ENCODE measurements at places on chromosomes 11 and 22.

DNA sequence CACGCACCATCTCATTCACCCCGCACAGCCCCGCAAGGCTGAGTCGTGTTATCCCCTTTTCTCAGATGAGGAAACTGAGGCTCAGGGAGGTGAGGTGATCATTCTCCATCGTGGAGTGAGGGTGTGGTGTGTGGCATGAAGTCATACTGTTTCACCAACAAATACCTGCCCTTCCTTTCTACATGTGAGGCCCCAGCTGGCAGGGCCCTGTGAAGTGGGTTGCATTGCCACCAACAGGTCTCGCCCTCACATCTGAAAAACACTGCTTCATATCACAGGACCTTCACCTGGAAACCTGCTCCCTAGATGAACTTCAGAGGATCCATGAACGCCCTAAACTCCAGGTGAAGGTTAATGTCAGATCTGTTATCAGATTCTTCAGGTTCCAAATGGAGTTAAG is 4.3 kb downstream of the SSTR3 start:
- no peak for DNase-seq

DNA sequence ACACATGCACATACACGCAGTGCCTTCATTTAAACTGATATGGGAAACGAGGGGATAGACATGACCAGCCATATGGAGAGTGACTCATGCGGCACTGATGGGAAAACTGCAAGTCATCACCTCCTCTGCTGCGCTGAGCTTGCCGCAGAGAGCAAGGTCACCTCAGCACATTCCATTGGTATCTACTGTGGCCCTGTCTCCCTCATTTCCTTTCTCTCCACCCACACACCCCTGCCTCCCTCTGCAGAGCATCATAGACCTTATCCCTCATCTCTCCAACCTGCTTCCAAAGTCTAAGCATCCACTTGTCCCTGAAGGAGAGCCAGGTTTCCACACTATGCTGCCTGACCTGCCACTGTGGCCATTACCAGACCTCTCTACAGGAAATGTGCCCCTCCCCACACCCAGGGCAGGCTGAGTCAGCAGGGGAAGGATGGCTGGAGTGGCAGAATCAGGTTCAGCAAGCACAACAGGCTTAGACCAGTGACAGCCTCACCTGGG is 116.9 kb upstream of the SNX19 start:
- DNase-seq: no peak

DNA sequence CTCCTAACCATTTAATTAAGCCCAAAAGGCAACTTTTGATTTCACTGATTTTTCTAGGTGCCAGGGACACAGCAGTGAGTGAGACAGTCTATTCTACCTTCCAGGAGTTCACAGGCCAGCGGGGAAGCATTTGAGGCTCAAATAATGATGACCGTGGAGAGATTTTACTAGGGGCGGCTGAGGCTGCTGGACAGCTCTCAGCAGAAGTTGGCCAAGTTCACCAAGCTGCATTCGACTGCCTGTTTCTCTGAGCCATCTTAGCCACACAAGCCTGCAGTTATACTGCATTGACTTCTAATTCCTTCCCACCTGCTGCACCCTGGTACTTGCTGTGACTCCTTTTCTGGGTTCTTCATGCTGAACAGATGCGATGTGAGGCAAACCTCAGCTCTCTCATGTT is 168.9 kb upstream of the TBCEL start:
- DNase-seq: no peak

DNA sequence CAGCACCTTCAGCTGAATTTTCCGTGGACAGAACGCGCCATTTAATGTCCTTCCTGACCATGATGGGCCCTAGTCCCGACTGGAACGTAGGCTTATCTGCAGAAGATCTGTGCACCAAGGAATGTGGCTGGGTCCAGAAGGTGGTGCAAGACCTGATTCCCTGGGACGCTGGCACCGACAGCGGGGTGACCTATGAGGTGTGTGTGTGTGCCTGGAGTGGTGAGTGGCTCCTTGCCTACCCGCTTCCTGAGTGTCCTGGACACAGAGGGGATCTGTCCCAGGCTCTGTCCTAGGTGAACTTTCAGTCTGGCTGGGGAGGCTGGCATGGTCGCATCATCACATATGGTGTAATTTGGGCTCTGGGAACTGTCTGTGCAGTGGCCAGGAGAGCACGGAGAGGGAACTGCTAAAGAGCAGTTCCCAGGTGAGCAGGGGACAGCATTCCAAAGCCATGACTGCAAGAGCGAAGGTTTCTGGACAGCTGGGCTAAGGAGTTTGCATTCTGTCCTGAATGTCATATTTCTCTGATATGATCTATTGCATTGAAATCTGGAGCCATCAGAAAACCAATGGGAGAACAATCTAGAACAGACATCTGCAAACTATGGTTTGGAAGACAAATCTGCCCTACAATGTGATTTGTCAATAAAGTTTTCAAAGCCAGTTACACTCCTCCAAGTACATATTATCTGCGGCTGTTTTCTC is 104.3 kb downstream of the RRAS2 start:
- no peak for DNase-seq

DNA sequence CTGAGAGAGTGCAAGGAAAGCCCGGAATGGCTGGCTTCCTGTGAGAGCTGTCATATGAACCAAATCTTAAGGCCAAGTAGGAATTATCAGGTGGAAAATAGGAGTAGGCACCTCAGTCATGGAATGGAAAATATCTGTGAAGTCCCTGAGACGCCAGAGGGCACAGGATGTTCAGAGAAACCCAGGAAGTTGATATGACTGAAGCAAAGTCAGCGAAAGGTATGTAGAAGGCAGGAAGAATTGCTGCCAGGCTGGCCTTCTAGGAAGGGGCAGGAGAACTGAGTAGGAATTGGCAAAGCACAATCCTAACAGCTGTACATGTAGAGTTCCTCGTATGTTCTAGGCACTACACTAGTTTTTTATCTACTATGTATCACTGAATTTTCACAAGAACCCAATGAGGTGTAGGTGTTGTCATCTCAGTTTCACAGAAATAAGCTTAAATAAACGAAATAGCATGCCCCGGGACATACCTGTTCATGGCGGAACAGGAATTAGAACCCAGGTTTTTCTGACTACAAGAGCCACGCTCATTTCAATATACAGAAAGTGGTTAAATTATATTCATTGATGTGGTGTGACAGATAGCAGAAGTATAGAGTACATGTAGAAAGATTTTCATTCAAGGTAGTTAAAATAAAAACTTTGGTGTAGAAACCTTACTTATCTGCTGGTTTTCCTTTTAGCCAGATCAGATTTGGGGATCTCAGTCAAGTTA is 17.0 kb downstream of the HMGXB4 start:
- no peak for DNase-seq

All from right forelimb (tissue), 1 donor.